ENCODE measurements at places on chromosomes 13 and 19. TPM values are rescaled to one million over a fixed set of nuclear protein-coding genes. Genes with fewer than 3 reads are reported as not detected.

The ZNF14 gene
- 1.0 TPM for polyA plus RNA-seq

The ZNF345 gene
- polyA plus RNA-seq = 1.5 TPM

The SYNE4 gene
- polyA plus RNA-seq = 0.34 TPM

The ZNF536 gene
- not detected for polyA plus RNA-seq
